Activated T-cell treated with anti-CD3 and anti-CD28 coated beads for 4 hours (primary cell): ENCODE measurements at places on chromosomes 11 and 22.

GRCh38 chr11:1339066-1339675 is 29.7 kb upstream of the TOLLIP start:
- DNase-seq: no peak

GRCh38 chr11:64385945-64386704 is 27.2 kb downstream of the RPS6KA4 start:
- no peak for DNase-seq

DNA sequence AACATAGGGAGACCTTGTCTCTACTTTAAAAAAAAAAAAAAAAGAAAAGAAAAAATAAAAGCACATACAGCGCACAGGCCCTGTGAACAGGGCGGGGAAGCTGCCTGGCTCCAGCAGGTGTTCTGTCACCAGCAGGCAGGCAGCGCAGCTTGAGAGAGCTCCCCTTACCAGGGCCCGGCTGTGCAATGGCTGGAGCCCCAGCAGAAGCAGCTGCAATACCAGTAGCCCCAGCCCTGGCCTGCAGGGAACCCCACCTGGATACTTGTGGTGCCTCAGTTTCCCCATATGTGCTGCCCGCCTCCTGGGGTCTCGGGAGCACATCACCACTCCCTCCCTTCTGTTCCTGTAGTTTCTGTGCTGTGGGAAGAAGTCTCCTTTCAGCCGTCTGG is 12.3 kb downstream of the TSPAN32 start:
- no peak for DNase-seq

DNA sequence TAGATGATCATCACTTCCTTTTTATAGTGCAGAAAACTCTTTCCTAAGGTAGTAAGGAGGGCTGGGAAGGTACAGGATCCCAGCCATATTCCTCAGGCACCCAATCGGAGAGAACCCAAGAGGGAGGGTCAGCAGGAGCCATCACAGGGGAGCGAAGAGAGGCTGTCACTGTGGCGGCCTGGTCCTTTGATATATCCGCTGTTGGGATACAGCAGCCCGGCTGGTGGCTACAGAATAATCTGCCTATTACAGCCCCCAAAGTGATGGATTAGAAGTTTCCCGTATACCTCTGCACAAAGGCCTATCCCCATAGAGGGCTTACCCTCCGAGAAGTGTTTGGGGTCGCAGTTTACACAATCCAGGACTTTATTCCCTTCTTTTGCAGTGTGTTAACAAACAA is 48.5 kb downstream of the OR4D9 start:
- no peak for DNase-seq

GRCh38 chr11:57161351-57161750 is 20.4 kb upstream of the LRRC55 start:
- DNase-seq: no peak

DNA sequence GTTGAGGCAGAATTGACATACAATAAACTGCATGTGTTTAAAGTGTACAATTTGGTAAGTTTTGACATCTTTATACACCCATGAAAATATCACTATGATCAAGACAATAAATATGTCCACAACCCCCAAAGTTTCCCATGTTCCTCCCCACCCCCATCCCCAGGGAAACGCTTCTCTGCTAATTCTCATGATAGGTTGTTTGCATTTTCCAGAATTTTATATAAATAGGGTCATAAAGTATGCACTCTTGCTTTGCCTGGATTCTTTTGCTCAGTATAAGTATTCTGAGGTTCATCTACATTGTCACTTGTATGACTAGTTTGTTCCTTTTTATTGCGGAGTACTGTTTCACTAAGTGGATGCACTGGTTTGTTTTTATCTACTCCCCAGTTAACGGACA is 35.6 kb downstream of the MYEOV start:
- no peak for DNase-seq

DNA sequence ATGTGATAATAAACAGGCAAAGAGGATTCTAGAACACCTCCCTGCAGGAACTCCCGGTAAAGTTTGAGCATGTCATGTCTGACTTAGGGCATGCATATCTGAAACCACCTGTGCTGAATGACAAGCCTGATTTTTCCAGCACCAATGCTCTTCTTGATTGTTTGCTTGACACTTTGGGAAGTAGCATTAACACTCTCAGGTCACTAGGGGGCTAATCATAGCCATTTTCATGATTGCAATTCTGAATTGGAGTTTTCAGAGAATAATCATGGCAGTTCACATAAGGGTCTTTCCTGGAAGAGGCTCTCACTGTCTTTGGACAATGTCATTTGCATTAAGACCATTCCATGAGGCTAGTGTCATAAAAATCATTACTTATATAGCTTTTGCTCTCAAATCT is 234.4 kb upstream of the MTNR1B start:
- no peak for DNase-seq

GRCh38 chr22:24801901-24802465 is 4.0 kb upstream of the SGSM1 start:
- no peak for DNase-seq

DNA sequence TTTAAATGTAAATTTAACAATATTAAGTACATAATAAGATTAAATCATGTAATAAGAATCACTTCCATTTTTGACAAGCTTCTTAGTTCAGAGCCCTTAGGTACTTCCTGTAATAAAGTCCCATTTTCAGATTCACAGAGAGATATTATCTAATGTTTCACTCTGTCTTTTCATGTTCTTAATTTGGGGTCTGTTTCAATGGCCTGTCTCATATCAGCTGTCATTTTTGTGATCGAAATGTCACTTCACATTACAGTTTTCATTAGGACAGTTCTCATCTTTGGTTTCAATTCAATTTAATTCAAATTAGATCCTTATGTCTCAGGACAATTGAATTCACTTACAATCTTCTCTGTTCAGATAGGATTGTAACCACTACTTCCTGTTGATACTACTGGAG is 22.6 kb upstream of the OLFML1 start:
- DNase-seq: no peak

- no peak for DNase-seq
Observed at GRCh38 chr11:64245401-64245796, 1.3 kb downstream of the PPP1R14B start.

GRCh38 chr11:8715501-8715900 is 32.9 kb downstream of the RPL27A start:
- no peak for DNase-seq

GRCh38 chr11:56885177-56885576 is 103.5 kb upstream of the OR5AK2 start:
- DNase-seq: no peak
